ENCODE measurements at places on chromosomes 7 and 10.

DNA sequence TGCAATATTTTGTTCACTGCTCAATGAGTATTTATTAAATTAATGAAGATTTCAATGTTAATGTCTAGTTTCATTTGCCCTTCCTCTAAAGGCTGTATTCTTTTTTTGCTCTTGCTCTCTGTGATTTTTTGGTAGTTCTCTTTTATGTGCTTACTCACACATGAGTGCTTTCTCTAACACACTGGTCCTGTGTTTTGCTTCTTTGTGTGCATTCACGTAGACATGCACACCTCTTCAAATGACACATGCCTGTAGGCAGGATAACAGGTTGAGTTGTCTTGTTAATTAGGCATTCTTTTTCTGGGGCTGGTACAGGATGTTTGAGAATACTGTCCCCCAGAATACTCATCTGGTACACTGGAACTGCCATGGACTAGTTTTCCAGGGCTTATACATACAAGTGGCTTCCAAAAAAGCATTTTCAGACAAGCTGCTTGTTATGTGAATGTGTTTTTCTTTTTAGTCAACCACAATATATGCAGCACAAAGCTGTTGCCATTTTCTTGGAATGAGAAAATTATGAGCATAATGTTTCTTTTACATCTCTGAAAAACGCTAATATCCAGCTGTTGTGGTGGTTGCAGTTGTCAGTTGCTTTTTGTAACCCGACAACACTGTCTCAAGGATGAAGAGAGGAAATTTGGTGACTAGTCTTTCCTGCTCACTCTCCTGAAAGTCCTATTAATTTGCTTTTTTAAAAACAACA lies 416.4 kb downstream of the AUTS2 start:
- DNase-seq: no peak

- no peak for DNase-seq
Measured at GRCh38 chr10:47419421-47419820, 35.3 kb upstream of the ZNF488 start.

- DNase-seq: no peak
Measured at GRCh38 chr10:126663880-126664279, 6.6 kb downstream of the C10orf90 start.

- no peak for DNase-seq
Measured at GRCh38 chr7:139693651-139694388, 84.0 kb downstream of the HIPK2 start.

DNA sequence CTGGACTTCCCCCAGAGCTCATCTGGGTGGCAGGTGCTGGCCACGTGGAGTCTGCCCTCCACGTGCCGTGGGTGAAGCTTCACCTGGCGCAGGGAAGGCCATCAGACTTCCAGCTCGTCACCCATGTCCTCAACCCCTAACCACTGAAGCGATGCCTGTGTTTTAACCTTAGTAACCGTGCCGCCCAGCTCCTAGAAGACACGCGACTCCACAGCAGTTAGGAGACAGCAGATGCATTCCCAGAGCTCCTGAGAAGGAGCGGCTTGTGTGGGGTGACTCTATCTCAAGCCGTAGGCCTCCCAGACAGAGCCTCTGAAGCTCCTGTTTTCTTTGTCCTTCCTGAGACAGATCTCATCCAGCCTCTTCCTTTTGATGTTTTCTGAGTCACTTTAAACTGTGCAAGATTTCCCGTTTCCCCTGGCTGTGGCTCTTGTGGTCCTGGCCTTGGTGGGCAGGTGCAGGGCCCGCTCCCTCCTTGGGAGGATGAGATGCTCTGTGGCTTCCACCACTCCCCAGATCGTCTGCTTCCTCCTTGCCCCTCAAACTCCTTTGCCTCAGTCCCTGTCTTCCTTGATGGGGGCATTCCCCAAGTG lies 41.4 kb upstream of the AP5Z1 start:
- DNase-seq: no peak

GRCh38 chr7:38476764-38477163 lies 154.4 kb downstream of the AMPH start:
- DNase-seq: no peak

- DNase-seq: no peak
Measured at GRCh38 chr10:131082991-131083481, 228.5 kb downstream of the TCERG1L start.

- DNase-seq: no peak
Measured at GRCh38 chr10:36181426-36182178, 539.5 kb upstream of the FZD8 start.

GRCh38 chr10:71731791-71732190 lies 12.2 kb upstream of the C10orf105 start:
- no peak for DNase-seq

- DNase-seq: no peak
Measured at GRCh38 chr7:67502929-67503328, 506.3 kb downstream of the TYW1 start.

DNA sequence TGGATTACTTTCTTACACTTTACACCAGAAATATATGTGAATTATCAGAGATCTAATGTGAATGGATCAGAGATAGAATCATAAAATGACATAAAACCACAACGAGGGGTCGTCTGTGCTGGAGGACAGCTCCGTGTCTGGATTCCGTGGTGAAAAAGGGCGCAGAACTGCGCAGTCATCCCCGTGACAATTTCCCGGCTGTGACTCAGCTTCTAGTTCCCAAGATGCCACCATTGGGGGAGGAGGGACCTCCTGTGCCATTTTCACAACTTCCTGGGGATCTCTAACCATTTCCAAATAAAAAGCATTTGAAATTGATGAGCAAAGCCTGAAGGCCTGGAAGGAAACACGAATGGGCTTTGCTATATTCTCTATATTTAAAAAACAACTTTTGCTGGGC lies 72.1 kb downstream of the PDGFA start:
- DNase-seq: no peak

DNA sequence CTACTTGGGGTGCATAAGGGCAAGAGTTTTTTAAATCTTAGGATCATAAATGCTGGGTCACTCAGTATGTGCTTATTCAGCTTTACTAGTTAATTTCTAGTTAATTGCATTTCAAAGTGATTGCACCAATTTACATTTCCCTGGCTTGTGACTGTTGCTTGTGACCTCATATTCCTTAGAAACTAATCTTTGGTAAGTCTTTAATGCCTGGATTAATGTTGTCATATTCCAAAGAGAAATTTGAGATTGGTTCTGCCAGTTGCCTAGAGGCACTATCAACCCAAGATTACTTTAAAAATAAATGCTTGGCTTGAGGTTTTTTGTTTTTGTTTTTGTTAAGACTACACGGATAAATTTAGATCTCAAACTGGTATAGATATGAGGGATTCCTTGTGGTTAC lies 103.1 kb downstream of the ANK3 start:
- no peak for DNase-seq

DNA sequence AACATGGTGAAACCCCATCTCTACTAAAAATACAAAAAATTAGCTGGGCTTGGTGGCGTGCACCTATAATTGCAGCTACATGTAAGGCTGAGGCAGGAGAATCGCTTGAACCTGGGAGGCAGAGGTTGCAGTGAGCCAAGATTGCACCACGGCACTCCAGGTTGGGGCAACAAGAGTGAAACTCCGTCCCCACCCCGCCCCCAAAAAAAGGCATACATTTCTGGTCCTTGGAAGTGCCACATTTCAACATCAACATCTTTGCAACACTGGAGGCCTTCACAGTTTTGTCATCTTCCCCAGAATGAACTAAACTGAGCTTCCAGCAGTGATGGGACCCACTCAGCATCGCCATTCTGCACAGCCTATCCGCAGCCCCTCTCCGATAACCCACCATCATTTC lies 36.6 kb downstream of the FAM53B start:
- DNase-seq: no peak
